Psoas muscle (tissue), 8 donors: ENCODE measurements at places on chromosomes 2 and 18. TPM values are rescaled to one million over a fixed set of nuclear protein-coding genes. Genes with fewer than 3 reads are reported as not detected.

APCDD1 gene
- 47.0 TPM for total RNA-seq

ZNF385B gene
- 13.6 TPM for total RNA-seq

TLX2 gene
- not detected for total RNA-seq

LINC00305 gene
- not detected for total RNA-seq

CXXC1 gene
- total RNA-seq = 20.1 TPM

REG1B gene
- 0.52 TPM for total RNA-seq
